SW480 (cell line): ENCODE measurements at places on chromosomes 12 and 14.

- no peak for DNase-seq
Measured at GRCh38 chr12:122969676-122970075, 3.4 kb upstream of the ABCB9 start.

GRCh38 chr14:100658181-100658886 is 68.4 kb upstream of the DLK1 start:
- DNase-seq: no peak

DNA sequence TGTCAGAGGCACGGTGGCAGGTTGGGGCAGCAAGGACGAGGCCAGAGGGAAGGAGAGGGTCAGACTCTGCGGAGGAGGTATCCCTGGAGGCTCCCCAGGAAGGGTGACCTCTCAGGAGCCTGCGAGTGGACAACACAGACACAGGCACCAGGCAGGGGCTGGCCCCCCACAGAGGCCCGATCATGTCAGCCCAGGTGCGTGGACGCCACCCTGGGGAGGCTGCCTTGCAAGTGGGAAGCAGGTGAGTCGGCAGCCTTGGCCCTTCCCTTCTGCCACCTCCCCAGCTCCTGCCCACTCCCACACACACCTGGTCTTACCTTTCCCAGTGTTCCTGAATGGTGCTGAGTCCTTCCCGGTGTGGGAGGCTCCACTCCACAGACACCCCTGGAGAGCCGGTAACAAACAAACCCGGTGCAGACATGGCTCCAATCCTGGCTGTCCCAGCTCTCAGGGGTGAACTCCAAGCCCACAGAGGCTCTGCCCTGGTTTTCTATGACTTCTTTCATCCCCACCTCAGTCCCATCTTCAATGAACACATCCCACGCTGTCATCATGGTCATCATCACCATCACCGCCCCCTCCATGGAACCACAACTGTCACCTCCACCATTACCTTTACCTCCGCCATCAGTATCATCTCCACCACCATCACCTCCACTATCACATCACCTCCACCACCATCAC is 5.2 kb downstream of the ZBTB42 start:
- DNase-seq: no peak

GRCh38 chr12:57330992-57331391 is 80.0 kb upstream of the STAC3 start:
- no peak for DNase-seq

DNA sequence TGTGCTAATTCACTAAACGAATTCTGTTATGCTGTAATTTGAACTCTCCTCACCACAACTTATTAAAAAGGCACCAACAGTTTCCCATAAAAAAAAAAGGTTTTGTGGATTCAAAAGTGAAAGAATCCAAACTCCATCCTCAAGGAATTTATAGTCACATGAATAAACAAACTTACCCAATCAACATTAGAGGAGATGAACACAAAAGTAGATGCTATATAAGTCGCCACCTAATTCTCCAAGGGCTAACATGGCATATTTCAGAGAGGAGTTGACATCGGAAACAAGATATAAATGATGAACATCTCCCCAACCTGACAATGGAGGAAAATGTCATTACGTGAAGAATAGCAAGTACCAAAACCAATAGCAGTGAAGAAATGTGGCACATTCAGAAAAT is 265.5 kb upstream of the PRKD1 start:
- DNase-seq: no peak

- DNase-seq: no peak
Measured at GRCh38 chr14:24381363-24382063, 13.5 kb downstream of the NFATC4 start.

DNA sequence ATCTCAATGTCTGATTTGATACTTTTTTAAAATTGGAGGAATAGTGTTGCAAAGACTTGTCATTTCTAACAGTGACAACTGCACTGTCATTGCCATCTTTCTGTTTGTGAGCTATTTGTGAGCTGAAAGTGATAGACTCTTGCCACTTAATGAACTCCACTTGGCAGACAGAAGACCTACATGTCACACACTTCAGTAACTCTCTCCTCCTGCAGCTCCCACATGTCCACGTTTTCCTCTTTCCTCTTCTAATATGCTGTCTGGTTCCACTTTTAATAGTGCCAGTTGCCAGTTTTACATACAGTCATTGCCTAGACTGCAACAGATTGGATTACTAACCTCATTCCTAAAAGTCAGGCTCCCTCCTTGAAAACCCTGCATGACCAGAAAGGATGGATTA is 121.5 kb downstream of the CAPZA3 start:
- no peak for DNase-seq

- DNase-seq: no peak
Measured at GRCh38 chr14:64324461-64324860, 30.3 kb upstream of the ESR2 start.

GRCh38 chr14:51392416-51392815 is 152.4 kb downstream of the TMX1 start:
- no peak for DNase-seq

DNA sequence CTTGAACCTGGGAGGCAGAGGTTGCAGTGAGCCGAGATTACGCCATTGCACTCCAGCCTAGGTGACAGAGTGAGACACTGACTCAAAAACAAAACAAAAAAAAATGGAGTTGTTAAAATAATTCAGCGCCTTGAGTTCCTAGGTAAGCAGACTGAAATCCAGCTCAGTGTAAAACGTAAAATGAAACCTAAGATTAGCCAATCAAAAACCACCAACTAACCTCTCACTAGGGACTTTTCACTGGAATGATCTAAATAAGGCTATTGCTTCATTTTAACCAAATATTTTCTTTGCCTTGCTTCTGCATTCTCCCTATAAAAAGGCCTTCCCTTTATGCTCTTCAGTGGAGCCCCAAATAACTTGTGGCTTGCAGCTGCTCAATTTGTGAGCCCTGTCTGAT is 91.6 kb upstream of the HIF1A start:
- DNase-seq: no peak

GRCh38 chr12:60148109-60148508 is 552.3 kb downstream of the SLC16A7 start:
- no peak for DNase-seq

DNA sequence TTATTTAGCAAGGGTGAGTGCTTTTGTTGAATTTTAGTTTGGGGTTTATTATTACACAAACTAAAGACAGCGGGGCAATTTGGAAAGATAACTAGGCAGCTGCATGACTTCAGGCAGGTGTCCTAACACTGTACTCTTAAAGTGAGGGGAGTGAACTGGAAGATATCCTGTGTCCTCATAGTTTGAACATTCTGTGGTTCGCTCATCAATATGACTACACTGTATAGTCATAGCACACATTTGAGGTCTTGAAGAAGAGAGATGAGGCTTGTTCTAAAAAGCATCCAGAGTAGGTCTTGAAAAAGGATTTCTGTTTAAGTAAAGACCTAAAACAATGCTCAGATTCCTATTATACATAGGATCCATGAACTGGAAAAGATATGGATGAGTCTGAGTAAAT is 1.7 kb upstream of the MAP3K9 start:
- no peak for DNase-seq

DNA sequence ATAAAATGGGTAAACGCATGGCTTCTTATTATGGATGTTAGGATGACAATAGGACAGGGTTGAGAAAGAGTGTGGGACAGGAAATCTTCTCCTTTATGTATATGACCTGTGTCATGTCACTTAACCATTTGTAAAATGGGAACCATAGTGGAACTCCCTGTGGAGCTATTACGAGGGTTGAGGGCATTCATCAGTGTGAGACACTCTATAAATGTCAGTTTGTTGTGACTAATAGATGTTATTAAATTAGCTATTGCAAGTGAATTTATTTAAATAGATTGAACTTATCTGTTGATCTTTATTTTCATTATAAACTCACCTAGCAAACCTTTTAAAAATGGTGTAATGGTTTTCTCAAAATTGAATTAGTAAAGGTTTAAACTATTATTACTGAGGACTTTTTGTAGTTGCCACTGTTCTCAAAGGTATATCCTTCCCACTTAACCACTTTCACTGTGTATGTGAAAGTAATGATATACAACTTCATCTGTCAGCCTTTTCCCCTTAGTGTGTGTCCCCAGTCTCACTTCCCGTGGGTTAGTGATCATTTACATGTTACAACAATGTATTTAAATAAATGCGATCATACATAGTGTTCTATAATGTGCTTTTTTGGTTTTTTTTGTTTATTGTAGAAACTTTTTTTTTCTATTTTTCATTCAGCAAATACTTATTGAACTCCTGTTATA is 17.1 kb downstream of the HELB start:
- no peak for DNase-seq

GRCh38 chr12:108519558-108519957 is 4.5 kb downstream of the FICD start:
- peak; percentile 14 for DNase-seq

- peak; percentile 47 for DNase-seq
Measured at GRCh38 chr14:35122696-35123387, 490 bp downstream of the PRORP start.

GRCh38 chr14:75240781-75241180 is 37.8 kb upstream of the FOS start:
- no peak for DNase-seq

DNA sequence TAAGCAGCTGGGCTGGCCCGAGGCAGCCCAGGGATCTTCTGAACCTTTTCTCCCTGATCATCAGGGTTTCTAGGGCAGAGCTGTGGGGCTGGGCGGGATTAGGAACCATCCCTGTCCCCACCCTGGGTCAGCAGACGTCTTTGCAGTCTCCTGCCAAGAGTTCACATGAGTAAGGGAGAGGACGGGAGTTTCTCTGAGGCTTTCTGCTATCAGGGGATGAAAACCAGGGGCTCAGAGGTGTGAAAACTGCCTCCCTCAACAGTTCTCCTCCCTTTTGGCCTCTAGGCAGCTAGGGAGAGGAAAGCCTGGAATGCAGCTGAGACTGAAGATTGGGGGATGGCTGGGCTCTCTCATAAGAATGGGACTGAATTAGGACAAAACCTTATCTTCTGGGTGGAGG is 7.9 kb downstream of the ZNF385A start:
- DNase-seq: no peak

DNA sequence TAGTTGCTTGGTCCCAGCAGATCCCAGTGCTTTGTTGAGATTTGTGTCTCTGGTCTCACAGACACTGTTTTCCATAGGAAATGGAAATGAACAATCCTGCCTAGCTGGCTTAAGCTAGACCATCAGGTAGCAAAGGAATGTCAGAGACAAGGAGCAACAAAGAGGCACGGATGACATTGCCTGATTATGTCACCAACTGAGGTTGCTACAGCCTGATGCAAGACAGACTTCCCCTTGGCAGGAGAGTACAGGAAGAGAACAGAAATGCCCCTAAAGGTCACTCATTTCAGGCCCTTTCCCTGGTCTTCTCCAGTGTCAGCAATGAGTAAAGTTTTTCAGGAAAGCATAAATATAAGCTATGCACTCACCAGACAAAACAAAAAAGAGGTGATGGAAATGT is 2.0 kb upstream of the PRB2 start:
- DNase-seq: no peak

DNA sequence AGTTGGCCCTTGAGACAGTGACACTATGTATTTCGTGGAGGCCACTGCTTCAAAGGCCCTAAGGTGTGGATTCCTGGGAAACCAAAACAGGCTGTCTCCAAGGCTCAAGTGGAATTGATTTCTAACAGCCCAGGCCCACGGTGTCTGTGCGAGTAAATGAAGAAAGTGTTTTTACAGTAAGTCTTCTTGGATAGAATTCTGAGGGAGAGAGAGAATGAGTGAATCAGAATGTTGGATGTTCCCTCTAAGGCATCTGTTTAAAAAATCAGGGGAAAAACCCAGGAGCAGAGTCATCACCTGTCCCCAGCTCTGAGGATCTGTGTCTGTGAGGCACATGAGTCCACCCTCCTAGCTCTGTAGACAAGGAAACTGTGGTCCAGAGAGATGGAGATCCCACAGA is 22.3 kb upstream of the BDKRB1 start:
- DNase-seq: no peak

DNA sequence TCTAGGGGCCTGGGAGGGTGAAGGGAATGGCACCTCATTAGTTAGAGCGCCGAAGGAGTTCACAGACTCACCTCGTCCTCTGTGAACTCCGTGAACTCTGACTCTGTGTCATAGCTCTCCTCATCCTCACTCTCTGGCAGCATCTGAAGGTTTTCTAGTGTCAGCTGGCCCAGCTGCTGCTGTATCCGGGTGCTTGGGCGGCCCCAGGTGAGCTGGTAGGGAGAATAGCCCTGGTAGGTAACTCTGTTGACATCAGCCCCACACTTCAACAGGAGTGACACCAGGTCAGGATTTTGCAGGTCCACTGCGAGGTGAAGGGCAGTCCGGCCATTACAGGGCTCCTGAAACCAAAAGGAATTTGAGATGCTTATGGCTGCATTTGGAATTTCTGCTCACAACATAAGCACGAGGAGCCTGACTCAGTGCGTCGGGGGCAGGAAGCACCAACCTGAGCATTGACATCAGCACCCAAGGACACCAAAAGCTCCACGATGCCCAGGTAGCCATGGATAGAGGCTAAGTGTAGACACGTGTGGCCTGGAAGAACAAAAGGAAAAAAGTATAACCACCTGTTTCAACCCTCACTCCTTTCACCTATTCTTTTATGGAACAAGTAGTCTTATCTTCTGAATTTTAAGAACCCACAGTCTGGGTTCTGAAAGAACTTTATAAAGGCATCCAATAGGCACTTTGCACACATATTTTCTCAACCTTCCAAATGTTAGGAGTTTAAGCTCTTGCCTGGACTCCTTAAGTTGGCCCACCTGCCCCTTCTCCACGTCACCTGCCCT is 2.0 kb downstream of the NFKBIA start:
- no peak for DNase-seq

DNA sequence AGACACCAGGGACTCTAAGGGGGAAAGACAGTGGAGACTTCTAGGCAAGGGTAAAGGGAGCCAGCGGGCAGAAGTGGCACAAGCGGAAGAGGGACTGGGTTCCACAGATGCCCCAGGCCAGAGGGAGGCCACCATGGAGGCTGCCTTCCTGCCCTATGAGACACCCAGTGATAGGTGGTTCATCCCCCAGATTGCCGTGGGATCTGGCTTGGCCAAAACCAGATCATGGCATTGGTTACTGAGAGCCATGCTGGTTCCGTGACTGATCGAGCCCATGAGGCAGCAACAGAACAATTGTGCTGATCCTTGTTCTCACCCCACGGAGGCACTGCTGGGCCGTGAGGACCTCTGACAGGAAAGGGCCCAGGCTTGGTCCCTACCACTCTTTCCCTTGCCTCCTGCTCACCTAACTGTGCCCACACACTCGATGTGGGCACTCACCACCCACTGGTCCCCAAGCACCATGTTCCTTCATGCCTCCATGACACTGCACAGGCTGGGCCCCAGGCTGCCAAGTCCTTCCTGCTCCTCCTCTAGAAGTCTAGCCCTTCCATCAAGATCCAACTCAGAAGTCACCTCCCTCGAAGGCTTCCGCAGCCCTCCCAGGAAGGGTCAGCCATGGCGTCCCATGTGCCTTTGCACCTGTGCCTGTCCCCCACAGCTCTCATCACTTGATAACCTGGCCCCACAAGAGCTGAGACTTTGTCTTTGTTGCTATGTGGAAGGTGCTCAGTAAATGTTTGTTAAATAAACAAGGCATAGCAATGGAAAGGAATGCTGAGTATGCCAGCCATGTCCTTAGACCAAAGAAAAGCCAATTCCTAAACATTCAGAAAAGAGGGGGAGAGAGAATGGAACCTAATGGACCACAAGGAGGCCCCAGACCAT is 7.3 kb downstream of the KRT79 start:
- no peak for DNase-seq

GRCh38 chr12:98635657-98636323 is 8.8 kb downstream of the IKBIP start:
- peak; percentile 46 for DNase-seq
